NCI-H82 (cell line): ENCODE measurements at places on chromosomes 2 and 18.

DNA sequence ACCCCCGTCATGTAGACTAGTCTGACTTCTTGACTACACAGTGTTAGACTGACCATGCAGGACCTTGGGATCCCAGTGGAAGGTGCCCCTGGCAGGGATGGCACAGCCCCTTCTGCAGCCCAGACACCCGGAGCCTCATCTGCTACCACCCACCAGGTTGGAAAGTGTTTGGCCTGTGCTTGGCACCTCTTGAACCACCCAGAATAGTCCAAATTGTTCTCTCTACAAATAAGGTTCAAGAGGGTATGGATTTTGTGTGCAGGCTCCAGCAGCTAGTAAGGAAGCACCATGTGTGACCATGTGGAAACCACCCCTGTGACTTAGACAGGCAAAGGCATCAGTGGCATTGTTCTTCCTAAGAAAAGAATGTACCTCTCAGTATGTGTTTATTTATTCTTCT is 18.4 kb downstream of the L3MBTL4 start:
- no peak for DNase-seq

DNA sequence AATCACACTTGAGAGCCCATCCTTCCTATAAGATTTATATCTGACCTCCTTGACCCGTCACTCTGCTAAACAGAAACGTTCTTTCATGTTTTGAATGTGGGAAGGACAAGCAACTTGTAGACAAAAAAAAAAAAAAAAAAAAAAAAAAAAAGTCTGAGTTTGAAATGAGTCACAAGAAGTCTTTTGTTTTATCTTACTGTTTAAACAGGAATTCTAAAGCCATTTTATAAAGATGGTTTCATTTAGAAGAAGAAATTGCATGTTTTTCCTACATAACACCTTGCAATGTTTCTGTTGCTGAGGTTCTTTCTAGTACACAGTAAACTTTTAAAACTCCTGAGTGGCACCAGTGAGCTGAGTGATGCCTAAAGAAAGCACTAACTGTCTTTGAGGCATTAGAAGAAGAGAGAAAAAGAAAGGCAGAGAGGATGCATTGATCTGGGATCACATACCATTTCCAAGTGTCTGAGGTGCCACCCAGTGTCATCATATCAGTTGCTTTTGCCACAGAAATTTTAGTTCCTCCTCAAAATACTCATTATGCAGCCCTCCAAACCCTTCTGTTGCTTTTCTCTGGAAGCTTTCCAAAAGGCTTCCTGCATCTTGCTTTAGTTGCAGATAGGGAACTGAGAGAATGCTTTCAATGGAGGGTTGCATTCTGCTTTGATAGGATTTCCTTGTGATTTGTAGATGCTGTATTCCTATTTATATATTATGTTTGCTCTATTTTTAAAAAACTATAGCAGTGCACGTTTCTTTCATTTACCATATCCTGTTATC is 69.1 kb downstream of the ACVR2A start:
- no peak for DNase-seq

DNA sequence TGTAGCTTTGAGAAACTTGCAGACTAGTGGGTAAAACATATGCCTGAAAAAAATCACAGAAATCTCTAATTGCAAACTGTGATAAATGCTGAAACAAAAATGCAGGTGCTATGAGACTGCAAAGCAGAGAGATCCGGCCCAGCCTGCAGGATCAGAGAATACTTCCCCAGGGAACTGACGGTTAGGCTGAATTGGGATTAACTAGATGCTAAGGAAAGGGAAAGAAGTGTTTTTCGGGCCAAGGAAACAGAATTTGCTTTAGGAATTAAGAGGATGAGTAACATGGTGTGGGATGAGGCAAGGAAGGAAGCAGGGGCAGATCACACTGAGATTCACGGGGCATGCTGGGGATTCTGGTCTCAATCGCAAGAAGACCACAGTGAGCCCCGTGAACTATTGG is 71.5 kb downstream of the OSBPL6 start:
- DNase-seq, result peak; percentile 65

DNA sequence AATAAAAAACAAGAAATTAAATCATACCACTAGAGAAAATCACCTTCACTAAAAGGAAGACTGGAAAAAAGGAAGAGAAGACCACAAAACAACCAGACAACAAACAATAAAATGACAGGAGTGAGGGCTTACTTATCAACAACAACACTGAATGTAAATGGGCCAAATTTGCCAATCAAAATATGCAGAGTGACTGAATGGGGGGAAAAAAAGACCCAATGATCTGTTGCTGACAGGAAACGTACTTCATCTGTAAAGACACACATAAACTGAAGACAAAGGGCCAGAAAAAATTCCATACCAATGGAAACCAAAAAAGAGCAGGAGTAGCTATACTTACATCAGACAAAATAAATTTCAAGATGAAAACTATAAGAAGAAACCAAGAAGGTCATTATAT is 25.5 kb upstream of the EML6 start:
- no peak for DNase-seq

DNA sequence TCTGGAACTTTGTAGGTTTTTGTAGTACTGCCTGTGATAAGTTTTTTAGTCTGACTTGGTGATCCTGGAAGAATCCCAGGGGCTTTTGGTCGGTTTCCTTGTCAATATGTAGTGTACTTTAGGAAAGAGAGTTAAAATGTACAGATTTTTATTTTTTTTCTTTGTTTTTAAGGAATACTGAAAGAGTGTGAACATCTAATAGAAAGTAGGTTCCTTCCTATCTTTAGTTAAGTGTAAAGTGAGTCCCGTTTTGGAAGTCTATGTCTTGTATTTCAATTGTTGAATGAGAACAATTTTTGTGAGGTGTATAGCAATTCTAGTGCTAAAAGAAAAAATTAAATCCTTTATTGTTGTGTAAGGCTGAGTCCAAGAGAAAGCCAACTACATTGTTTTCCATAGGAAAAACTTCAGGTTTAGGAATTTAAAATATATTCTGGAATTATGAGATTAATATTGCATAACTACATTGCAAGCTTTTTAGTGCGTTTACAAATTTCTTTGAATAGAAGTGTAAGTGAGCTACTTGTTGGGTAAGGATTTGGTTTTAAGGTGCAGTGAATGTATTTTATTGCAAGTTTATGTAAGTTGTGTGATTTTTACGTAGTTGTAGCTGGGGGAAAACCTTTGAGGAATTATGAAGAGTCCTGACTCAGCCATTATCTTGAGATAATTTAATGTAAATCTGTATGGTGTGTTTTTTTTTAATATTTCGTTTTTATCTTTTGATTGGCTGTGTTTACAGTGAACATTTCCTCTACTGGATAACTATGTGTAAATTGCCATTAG is 1.7 kb downstream of the VAPA start:
- no peak for DNase-seq

DNA sequence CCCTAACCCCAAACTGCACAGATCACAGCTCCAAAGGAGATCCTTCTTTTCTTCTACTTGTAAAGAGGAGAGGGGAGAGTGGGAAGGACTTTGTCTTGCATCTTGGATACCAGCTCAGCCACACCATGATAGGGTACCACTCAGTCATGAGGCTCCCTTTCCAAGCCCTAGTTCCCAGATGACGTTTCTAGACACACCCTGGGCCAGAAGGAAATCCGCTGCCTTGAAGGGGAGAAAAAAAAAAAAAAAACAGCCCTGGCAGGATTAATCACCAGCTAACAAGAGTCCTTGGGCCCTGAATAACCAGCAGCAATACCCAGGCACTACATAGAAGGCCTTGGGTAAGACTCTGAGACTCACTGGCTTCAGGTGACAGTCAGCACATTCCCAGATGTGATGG is 36.9 kb downstream of the ST8SIA3 start:
- DNase-seq, result no peak

DNA sequence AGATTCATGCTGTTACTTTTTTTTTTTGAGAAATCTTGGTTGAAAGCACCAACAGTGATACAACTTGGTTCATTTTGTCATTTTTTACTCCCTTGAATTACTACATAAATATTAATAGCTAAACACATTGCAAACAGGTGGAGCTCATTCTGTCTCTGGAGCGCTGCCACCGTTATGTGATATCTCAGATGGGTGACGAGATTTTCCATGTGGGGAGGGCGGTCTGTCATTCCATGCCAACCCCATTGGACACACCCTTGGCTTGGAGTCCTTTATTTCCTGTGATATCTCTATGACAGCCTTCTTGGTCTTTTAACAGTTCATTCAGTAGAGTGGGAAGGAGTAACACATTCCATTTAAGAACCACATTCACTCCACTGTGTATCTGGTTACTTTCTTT is 794.8 kb downstream of the SATB2 start:
- no peak for DNase-seq

DNA sequence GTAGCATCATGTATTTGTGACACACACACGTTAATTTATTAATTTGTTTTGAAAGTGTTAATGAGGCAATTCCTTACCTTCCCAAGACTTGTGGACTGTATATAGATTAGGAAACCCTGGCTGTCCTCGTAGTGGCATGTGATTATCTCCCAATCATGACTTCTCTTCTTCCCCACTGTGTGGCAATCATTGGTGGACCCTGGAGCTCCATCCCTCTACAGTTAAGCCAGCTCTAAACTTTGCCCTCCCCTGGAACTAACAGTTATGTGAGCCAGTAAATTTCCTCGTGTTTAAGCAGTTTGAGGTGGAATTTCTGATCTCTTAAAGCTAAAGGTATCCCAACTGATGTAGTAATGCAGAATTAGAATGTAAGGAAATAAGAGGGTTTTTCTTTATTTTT is 22.0 kb downstream of the GALNT1 start:
- no peak for DNase-seq

DNA sequence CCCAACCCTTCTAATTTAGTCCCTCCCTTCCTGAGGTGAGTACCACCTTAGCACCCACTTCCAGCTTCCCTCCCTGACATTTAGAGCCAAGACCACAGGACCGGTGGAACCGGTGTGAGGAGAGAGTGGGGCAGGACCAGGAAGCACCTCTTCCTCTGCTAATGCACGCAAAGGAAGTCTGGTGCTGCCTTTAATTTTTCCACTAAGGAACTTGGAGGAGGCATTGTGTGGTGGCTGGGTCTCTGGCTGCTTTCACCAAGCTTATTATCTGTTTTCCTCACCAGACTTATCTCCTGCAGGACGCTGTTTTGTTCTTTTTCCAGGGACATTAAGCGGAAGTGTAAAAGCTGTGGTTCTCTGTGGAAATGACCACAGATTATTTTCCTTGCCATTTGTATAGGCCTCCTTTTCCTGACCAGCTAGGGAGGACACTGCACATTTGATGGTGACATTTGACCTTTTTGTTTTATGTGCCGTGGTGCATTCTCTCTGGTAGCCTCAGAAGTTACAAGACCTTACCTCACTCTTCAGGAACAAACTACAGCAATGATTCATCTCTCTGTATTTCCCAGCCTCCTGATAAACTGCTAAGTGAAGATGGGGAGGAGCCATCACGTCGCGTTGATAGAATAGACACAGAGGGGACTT is 39.8 kb upstream of the SPTBN1 start:
- no peak for DNase-seq

DNA sequence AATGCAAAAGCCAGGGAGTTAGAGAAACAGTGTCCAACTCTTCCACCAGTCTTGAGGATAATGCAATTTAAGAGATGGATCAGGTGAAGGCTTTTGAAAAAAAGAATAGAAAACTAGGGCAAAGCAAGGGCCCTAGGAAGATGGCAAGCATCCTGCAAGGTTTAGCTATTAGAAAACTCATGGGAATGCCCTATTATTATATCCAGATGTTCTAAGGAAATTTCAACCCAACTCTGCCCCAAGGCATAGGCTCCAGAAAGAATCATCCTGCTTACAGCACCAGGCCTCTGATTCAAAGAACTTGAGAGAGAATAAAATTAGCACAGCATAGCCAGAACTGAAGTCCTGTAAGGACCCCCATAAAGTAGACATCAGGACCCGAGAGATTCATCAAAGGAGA is 68.1 kb downstream of the EN1 start:
- no peak for DNase-seq
